Neural cell (in vitro differentiated cells): ENCODE measurements at places on chromosomes 5 and 9. TPM values are rescaled to one million over a fixed set of nuclear protein-coding genes. Genes with fewer than 3 reads are reported as not detected.

Gene TAF11L14
- not detected in 2 replicates for polyA plus RNA-seq

Gene NRARP
- 1.4 and 2.3 TPM in 2 replicates for polyA plus RNA-seq

Gene LSM11
- polyA plus RNA-seq: 26.4 and 30.6 TPM in 2 replicates

Gene OR13J1
- not detected in 2 replicates for polyA plus RNA-seq

Gene CARTPT
- polyA plus RNA-seq: 0.71 TPM in 1 of 2 replicates, not detected in the other

Gene CRHBP
- not detected in 2 replicates for polyA plus RNA-seq

Gene SNCAIP
- 25.6 and 29.9 TPM in 2 replicates for polyA plus RNA-seq

Gene NREP
- polyA plus RNA-seq: 3,611 and 3,807 TPM in 2 replicates

Gene CDO1
- 168 and 201 TPM in 2 replicates for polyA plus RNA-seq

Gene PRR7
- polyA plus RNA-seq: 44.1 and 46.6 TPM in 2 replicates

Gene GKAP1
- polyA plus RNA-seq: 6.9 and 11.0 TPM in 2 replicates

Gene IPPK
- 34.3 and 36.0 TPM in 2 replicates for polyA plus RNA-seq

Gene ORM1
- polyA plus RNA-seq: not detected in 2 replicates

Gene PPP3R2
- not detected in 2 replicates for polyA plus RNA-seq

Gene SLC6A19
- polyA plus RNA-seq: not detected in 2 replicates

Gene IQGAP2
- 4.0 and 5.2 TPM in 2 replicates for polyA plus RNA-seq

Gene TAS2R1
- 0.41 TPM in 1 of 2 replicates, not detected in the other for polyA plus RNA-seq

Gene ORM2
- polyA plus RNA-seq: not detected in 2 replicates

Gene ELAVL2
- 80.8 and 106 TPM in 2 replicates for polyA plus RNA-seq

Gene LCN9
- polyA plus RNA-seq: 2.5 and 6.5 TPM in 2 replicates

Gene NIM1K
- polyA plus RNA-seq: 4.4 and 7.4 TPM in 2 replicates

Gene INSL4
- polyA plus RNA-seq: not detected in 2 replicates

Gene PDZD2
- 3.1 and 4.0 TPM in 2 replicates for polyA plus RNA-seq

Gene SLIT3
- 0.06 and 1.2 TPM in 2 replicates for polyA plus RNA-seq

Gene SPINK13
- polyA plus RNA-seq: not detected in 2 replicates

Gene TMOD1
- 0.17 and 0.22 TPM in 2 replicates for polyA plus RNA-seq

Gene ALDH1A1
- polyA plus RNA-seq: not detected in 2 replicates

Gene ANKDD1B
- 0.37 TPM in 1 of 2 replicates, not detected in the other for polyA plus RNA-seq

Gene FCN2
- polyA plus RNA-seq: not detected in 2 replicates

Gene IGFBPL1
- 372 and 432 TPM in 2 replicates for polyA plus RNA-seq

Gene SLC44A1
- polyA plus RNA-seq: 3.9 TPM in 2 replicates

Gene STK32A
- 22.4 and 23.1 TPM in 2 replicates for polyA plus RNA-seq

Gene PTRH1
- polyA plus RNA-seq: 20.0 and 21.9 TPM in 2 replicates

Gene SUSD3
- polyA plus RNA-seq: not detected in 2 replicates

Gene ALDH7A1
- 23.4 and 26.4 TPM in 2 replicates for polyA plus RNA-seq

Gene ARSI
- not detected in 2 replicates for polyA plus RNA-seq

Gene CTXN3
- polyA plus RNA-seq: 0.83 and 1.0 TPM in 2 replicates

Gene FBP1
- 0.94 TPM in 1 of 2 replicates, not detected in the other for polyA plus RNA-seq

Gene IFNE
- not detected in 2 replicates for polyA plus RNA-seq

Gene DIPK1B
- polyA plus RNA-seq: 65.1 and 78.7 TPM in 2 replicates
